ENCODE measurements at places on chromosomes 4 and X. TPM values are rescaled to one million over a fixed set of nuclear protein-coding genes. Genes with fewer than 3 reads are reported as not detected.

DNA sequence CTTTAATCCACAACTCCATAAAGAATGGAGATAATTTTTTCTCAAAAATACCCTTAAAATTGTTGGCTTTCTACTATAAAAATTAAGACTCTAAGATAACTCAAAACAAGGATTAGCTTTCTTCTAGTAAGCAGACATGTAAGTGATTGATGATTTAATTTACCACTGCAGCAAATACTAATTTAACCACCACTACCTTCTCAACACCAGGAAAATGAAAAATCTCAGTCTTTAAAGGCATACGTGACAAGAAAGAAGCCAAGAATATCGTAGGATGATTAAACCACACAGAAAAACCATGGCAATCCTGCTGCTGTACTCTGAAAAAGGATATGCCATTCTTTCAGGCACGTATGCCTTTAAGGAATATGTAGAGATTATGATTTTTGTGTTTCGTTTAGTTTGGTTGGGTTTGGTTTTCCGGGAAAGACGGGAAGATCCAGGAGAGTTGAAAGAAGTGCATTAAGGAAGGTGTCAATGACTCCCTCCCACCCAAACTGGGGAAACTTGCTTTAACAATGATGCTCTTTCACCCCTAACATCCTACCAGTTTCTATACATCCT, 881 bp downstream of the LRCH2 start:
- DNase-seq = no peak
- peaks cover 14% of the 10 kb centered on the region for H3K27me3 ChIP-seq
- H3K27ac ChIP-seq = no peak overlapping the region
- H3K4me1 ChIP-seq = peaks cover 5% of the 10 kb centered on the region
- peak overlapping the region; percentile 42 for H3K4me3 ChIP-seq

DNA sequence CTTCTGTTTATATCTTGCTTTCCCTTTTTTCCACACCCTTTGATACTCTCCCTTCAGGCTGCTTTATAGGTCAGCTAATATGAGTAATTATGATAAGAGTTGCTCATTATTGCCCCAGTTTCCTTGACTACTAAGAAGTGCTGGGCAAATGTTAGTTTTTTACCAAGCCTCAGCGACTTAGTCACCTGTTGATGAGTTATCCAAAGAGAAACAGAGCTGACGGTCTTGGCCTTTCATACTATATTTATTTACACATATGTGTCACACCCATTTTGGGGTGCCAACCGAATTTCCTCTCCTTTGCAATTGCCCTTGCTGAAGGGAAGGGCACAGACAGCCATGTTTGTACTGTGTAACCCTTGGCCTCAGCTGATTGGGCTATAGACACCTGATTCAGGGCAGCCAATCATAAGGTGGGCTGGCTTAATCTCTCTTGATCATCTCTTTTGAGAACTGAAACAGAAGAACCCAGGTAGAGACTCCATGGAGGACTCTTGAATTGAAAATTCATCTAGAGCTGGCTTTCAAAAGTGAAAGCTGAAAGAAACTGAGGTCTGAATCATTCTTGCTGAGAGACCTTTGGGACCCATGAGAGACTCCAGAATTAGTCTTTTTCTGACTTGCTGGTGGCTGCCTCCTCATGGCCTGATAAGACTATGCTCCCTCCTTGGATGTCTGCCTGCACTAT, 111.7 kb upstream of the RPS6KA3 start:
- no peaks in the 10 kb centered on the region for H3K36me3 ChIP-seq
- H3K27me3 ChIP-seq = no peaks in the 10 kb centered on the region
- H3K27ac ChIP-seq = no peak overlapping the region
- H3K4me3 ChIP-seq = no peak overlapping the region
- peaks cover 9% of the 10 kb centered on the region for H3K4me1 ChIP-seq

GRCh38 chrX:15269120-15269519, 763 bp downstream of the ASB9 start:
- no peak overlapping the region for H3K27ac ChIP-seq
- peaks cover 5% of the 10 kb centered on the region for H3K4me1 ChIP-seq
- no peak overlapping the region for H3K4me3 ChIP-seq
- DNase-seq = no peak

- DNase-seq = no peak
- H3K27me3 ChIP-seq = no peaks in the 10 kb centered on the region
- no peaks in the 10 kb centered on the region for H3K4me1 ChIP-seq
Observed at GRCh38 chrX:115259238-115259875, 25.5 kb upstream of the LRCH2 start.

DNA sequence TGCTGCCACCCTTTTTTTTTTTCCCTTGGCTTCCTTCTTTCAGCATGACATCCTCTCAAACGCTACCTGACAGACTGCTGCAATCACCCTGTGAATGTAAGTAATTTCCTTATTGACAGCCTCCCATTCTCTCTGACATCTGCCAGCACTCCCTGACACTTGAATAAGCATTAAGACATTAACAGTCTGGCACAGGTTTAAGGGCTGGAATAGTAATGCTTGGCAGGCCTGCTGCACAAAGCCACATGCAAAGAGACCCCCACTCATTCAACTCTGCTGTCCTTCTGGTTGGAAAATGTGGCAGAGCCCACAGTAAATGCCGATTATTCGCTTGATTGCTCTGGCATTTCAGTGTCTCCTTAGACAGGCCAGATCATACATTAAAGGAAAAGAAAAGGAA, 28.1 kb upstream of the RASGEF1B start:
- H3K27ac ChIP-seq = peak overlapping the region; percentile 42
- H3K27me3 ChIP-seq = no peaks in the 10 kb centered on the region
- H3K4me1 ChIP-seq = peaks cover 53% of the 10 kb centered on the region
- no peak overlapping the region for H3K4me3 ChIP-seq
- H3K36me3 ChIP-seq = no peaks in the 10 kb centered on the region

Gene OPRPN
- not detected for polyA plus RNA-seq

Gene RBM46
- not detected for polyA plus RNA-seq
